Kidney tubule cell (primary cell): ENCODE measurements at places on chromosomes 6 and 20.

GRCh38 chr6:157677235-157677634 is 145.8 kb upstream of the SNX9 start:
- DNase-seq, result no peak

DNA sequence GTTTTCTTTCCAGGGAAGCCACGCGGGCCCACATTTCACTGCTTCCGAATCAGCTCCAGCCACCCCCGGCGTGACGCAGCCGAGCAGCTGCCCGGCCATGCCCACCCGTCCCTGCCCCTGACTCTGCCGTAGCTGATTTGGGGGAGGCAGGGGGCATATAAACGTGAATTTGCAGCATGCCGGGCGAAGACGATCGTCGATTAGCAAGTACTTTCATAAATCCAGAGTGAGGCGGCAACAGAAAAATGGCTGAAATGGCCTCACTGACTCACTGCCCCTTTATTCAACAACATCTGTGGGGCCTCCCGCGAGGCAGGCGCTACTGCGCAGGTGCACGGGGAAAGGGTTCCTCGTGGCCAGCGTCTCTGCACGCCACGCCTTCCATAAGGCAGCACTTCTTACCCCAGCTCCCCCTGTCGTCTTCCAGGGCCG is 118.0 kb downstream of the DLL1 start:
- DNase-seq, result no peak

GRCh38 chr20:32458061-32458836 is 100.1 kb downstream of the ASXL1 start:
- DNase-seq, result no peak

GRCh38 chr6:167394339-167394738 is 69.5 kb downstream of the TTLL2 start:
- DNase-seq, result no peak

DNA sequence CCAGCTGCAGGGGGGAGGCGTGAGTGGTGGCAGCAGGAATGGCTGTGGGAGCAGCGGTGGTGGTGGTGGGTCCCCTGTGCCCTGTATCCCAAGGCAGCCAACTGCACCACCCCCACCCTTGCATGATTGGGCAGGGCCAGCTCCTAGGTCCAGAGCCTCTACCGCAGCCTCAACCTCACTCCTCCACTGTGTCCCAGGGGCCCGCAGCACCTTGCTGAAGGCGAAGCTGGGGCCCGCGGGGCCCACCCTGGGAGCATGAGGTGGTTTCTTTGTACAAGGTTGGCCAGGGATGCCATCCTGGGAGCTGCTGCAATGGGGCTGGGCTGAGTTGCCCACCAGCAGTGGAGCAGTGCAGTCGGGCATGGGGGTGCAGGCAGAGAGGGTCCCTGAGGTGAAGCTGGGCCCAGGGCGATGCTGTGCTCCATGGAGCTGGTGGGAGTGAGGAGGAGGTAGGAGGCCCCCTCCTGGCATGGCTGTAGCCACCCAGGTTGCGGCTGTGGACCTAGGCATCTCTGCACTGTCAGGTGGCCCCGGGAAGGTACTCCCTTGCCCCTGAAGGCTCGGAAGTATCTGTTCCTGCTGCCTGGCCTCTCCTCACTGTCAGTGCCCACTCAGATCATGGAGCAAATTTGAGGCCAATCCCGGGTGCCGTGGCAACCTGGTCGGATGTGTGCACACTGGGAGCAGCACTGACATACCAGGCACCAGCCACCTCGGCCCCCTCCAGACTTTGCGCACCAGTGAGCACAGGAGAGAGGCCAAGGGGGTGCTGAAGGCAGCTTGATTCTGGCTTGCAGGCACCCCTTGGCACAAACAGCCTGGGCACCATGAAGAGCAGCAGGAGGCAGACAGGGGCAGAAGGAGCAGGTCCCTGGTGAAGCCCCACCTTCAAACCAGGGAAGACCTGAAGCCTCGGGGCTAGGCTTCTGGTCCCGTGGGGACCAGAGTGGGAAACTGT is 60.2 kb upstream of the L3MBTL3 start:
- no peak for DNase-seq

DNA sequence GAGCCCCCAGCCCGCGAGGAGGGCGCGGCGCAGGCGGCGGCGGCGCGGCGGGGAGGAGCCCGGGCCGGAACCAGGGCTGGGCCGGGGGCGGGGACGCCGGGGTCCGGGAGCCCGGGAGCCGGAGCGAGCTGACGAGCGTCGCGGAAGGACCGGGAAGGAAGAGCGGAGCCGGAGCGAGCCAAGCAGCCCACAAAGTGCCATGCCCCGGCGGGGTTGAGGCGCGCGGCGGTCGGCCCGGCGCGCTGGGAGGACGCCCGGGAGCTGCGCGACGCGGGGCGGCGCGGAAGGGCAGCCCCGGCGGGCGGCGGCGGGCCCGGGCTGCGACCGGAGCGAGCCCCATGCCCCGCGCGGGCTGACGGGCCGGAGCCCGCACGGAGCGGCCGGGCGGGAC is 289 bp downstream of the FOXP4 start:
- DNase-seq, result no peak

DNA sequence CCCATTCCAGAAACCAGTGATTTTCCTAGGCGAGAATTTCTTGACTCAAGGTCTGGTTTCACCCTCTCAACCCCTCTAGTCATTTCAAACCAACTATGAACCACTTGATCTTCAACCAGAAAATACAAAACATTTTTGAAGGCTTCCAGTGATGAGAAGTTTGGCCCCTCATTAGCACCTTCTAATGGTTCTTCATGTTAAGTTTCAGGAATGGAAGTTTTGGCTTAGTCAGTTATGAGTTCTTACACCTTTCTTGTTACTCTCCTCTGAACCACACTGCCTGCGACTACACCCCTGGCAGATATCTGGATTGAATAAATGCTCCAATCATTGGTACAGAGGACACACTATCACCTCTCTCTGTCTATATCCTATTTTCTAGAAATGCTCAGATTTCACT is 67.2 kb downstream of the GJA10 start:
- no peak for DNase-seq
